ENCODE measurements at places on chromosomes 1 and 21.

DNA sequence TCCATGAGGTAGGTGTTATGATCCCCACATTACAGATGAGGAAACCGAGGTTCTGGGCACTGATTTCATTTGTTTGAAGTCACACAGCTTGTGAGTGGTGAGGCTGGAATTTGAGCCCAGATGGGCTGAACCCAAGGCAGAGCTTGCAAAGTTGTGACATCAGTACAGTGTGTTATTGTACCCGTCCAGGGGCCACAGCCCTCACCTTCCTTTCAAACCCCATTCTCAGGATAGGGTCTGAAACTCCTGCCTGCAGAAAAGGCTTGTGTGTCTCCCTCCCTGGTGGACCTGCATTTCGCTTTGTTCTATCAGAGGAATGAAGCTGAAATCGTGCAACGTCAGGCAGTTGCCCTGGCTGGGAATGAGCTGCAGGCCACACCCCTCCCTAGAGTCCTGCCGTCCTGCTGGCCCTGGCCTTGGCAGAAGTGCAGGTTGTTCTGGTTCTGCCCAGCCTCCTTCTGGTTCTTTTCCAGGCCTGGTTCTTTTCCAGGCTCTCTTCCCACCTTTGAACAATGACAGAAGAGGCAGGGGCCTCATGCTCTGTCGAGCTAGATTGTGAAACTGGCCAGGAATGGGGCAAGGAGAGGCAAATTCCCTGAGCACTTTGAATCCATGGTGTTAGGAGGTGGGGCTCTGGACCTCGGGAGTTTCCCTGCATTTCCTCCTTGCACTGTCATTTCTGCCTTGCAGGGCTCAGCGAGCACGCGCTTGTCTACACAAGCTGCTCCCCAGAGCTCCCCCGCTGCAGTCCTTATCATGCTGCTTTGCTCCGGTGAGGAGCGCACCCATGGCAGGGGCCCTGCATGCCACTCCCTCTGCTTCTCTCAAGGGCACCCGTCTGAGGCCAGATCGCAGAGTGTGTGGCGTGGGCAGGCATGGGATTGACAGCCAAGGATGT is 8.2 kb upstream of the MYOM3 start:
- DNase-seq, result no peak

GRCh38 chr21:20639026-20639425 is 359.2 kb upstream of the NCAM2 start:
- no peak for DNase-seq

GRCh38 chr1:11978301-11978700 is 1.9 kb upstream of the MFN2 start:
- no peak for DNase-seq

DNA sequence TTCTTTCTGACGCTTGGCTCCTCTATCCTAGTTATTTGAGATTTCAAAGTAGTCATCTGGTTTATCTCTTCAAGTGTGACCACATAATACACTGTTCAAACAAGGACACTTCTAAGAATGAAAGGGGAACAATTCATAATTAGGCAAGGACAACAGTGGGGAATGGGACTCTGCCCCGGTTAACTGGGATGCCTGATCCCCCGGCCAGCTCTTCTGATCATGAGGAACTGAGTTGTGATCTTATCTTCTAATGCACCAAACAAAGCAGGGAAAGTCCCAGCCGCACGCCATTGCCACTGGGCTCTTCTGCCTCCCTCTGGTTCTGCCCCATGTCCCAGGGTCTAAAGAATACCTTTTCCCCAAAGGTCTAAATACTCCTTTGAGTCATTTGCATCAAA is 158.2 kb upstream of the IRF2BP2 start:
- DNase-seq, result no peak

GRCh38 chr1:182428043-182428442 is 21.9 kb upstream of the RGSL1 start:
- DNase-seq, result no peak

GRCh38 chr1:119633575-119633974 is 14.5 kb downstream of the ZNF697 start:
- DNase-seq, result no peak

DNA sequence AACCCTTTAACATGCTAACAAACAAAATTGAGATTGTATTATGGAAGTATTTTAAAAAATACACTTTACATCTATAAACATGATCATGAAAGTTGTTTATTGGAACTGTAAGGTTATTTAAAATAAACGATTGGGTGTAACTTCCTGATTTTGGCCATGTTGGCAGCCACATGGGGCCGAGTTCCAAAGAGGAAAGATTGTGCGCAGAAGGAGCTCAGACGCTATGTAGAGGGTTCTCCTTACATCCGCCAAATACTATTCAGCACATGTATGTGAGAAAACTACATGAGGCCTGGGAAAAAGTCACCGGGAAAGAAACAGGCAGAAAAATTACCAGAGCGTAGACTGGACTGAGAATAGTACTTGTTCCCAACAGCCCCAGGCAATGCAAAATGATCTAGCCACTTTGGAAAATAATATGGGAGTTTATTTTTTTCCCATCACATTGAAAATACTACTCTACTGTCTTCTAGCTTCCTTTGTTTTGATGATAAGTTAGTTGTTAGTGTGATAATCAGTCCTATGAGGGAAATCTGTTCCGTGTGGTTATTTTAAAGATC is 35.7 kb upstream of the B3GALT2 start:
- no peak for DNase-seq

DNA sequence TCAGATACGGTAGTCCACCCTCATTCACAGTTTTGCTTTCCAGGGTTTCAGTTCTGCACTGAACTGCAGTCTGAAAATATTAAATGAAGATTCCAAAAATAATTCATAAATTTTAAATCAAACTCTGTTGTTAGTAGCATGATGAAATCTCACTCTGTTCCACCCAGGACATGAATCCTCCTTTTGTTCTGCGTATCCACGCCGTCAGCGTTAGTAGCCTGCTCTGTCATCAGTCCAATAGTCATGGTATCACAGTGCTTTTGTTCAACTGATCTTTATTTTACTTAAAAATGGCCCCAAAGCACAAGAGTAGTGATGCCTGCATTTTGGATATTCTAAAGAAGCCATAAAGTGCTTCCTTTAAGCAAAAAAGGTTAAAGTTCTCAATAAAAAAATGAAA is 23.9 kb downstream of the CHD1L start:
- DNase-seq, result no peak

DNA sequence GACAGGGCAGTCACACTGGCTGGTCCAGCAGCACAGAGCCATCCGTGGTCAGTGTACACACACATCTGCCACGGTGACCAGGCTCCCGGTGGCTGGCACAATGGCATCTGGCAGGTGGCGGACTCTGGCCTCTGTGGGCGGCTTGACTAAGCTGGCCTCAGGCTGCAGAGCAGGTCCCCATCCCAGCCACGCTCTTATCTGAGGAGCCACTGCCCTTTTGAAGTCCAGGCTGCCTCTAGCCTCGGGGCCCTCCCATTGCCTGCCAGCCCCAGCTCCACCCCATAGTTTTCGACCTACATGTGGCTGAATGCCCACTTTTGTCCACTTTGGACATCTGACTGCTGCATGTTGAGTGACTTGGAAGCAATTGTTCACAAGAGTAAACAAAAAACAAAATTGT is 29.9 kb upstream of the EDN2 start:
- no peak for DNase-seq
